Cardiac fibroblast (primary cell): ENCODE measurements at places on chromosomes 3 and 15.

GRCh38 chr3:7290077-7290825 is 429.3 kb downstream of the GRM7 start:
- DNase-seq, result peak; percentile 49

DNA sequence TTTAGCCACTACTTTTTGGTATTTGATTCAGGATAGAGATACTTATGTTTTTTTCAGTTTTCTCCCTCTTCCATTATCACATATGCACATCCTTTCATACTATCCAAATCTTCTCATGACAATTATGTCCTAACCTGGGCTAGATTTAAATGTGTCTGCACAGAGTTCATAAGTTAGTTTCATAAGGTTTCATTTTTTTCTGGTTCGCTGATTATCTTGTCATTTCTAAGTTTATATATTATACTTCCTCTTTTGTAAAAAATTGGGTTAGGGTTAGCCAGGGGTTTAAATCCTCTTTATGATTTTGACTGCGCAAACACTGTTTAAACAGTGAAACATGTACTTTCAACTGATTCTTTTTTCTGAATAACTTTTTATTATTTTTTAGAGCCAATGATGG is 148.6 kb downstream of the SST start:
- no peak for DNase-seq

- DNase-seq, result no peak
These were observed 17.6 kb downstream of the RLBP1 start for GRCh38 chr15:89203705-89204273.

DNA sequence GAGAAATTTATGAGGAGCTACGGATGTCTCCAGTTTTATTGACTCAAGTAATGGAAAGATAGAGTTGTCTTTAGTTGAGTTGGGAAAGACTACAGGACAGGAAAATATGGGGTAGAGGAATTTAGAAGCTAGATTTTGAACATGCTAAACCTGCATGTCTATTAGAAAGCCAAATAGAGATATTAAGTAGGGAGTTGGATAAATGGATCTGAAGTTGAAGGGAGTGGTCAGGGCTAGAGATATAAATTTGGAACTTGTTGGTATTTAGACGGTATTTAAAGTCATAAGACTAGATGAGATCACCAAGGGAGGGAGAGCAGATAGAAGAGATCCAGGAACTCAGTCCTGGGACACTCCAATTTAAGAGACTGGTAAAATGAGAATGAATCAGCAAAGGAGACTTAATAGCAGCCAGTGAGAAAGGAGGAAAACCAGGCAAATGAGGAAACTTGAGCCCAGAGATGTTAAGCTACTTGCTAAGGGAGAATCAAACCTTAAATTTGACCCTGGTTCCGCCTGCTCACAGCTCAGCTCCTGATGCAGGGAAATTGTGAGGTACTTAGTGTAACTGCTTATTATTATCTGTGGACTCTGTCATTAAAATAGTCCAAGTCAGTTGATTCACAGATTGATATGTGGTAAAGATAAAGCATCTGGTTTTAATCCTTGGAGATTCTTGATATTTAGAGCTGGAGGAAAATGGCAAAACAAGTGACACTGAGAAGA is 35.8 kb downstream of the ABI3BP start:
- peak; percentile 83 for DNase-seq

DNA sequence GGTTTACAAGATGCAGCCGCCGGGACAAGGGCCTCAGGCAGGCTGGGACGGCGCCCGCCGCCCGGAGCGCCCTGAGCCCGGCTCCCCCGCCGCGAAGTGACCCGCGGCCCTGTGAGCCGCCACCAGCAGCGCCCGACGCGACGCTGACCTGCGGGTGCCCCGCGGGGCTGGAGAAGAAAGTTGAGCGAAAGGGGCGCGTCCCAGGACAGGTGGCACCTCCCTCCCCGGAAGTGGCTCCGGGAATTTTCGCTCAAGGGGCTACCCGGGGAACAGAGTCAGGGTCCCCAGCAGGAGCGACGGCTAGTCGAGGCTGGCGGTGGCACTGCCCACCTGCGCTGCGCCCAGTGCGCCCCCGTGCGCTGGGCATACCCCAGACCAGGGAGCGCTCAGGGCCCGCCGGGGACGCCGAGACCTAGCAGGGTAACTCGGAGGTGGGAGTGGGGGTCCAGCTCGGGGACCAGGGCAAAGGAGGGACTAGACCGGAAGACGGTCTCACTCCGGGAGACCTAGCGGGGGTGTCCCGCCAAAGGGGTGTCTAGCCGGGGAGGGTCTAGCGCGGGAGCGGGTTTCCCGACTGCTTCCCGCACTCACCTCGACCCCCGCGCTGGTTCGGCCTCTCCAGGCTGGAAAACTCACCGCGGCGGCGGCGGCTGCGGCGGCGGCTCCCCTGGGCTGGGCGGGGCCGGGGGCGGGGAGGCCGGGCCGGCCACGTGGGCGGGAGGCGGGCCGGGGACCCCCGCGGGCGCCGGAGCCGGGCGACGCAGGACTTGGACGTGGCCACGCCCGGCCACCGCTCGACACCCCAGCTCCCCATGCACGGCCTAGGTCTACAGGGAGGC is 18.4 kb downstream of the SPATA12 start:
- peak; percentile 43 for DNase-seq
